Tibial nerve (tissue), 4 donors: ENCODE measurements at places on chromosomes 11 and 22. TPM values are rescaled to one million over a fixed set of nuclear protein-coding genes. Genes with fewer than 3 reads are reported as not detected.
A peak's percentile ranks its signal among the peaks of the same experiment; 100 is the strongest.

The SLC29A2 gene
- 3.1 TPM for total RNA-seq

The GAL3ST3 gene
- not detected for total RNA-seq

The HBD gene
- total RNA-seq = 5.4 TPM

The C1QTNF5 gene
- total RNA-seq = 55.2 TPM

The ABCG4 gene
- total RNA-seq = not detected

The ELFN2 gene
- 3.5 TPM for total RNA-seq

The DENND6B gene
- 12.6 TPM for total RNA-seq

The MTFP1 gene
- 2.5 TPM for total RNA-seq

The UBASH3B gene
- 1.7 TPM for total RNA-seq

The VWCE gene
- total RNA-seq = 4.3 TPM

The OSBP2 gene
- total RNA-seq = 2.4 TPM

GRCh38 chr11:64056213-64056785 lies 20.6 kb downstream of the FLRT1 start:
- DNase-seq = no peak
- peaks cover 24% of the 10 kb centered on the region for H3K4me1 ChIP-seq
- H3K27ac ChIP-seq = peak overlapping the region; percentile 87
- H3K4me3 ChIP-seq = no peak overlapping the region
- H3K27me3 ChIP-seq = no peaks in the 10 kb centered on the region
- no peaks in the 10 kb centered on the region for H3K36me3 ChIP-seq

DNA sequence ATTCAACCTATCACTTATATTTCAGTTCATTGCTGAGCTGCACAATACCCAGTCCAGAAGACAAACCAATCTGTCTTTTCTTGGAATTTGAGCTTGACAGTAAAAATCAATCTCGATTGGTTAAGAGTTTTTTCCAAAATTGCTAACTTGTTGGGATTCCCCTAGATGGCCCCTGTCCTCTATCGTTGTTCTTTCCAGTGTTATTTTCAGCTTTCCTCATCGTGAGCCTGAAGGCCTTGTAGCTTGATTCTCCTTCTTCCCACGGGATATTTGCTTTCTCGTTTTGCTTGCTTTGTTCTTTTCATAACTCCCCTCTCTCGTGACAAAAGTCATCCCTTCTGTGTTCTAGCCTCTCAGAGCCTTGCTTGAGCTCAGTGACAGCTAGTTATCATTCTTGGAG lies 3.1 kb downstream of the OR8B8 start:
- H3K27me3 ChIP-seq = no peaks in the 10 kb centered on the region
- H3K4me3 ChIP-seq = no peak overlapping the region
- H3K27ac ChIP-seq = no peak overlapping the region
- no peak for DNase-seq
- no peaks in the 10 kb centered on the region for H3K36me3 ChIP-seq

- DNase-seq = no peak
- no peaks in the 10 kb centered on the region for H3K36me3 ChIP-seq
- H3K27me3 ChIP-seq = no peaks in the 10 kb centered on the region
- peaks cover 66% of the 10 kb centered on the region for H3K4me1 ChIP-seq
These were observed 13.8 kb downstream of the UQCR10 start for GRCh38 chr22:29780748-29781676.

DNA sequence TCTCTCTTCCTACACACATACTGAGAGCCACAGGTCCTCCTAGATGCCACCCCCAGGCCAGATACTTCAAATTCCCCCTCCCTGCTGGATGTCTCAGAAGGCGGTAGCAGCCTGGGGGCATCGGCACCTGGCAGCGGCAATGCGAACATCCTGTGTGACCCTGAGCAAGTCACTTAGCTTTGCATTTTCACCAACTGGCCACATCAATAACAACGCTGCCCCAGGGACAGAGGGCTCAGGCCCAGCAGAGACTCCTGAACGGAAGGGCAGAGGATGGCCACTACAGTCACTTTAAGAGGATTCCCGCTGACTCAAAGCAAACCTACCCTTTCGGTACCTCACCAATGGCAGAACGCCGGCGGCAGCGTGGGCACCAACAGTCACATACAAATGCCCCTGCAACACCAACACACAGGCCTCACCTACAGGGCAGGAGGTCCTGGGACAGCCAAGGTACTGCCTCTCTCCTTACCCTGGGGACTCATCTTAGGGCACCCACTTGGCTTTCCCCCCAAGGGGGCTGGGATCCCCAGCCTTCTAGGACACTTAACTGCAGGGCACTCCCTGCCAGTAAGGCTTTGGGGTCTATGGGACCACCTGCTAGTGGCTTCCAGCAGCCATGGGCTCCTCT lies 1.6 kb downstream of the LMO1 start:
- no peak overlapping the region for H3K27ac ChIP-seq
- DNase-seq = no peak
- H3K27me3 ChIP-seq = peaks cover 50% of the 10 kb centered on the region
- H3K4me1 ChIP-seq = peaks cover 20% of the 10 kb centered on the region
- peak overlapping the region; percentile 44 for H3K4me3 ChIP-seq

GRCh38 chr11:8105666-8106065 lies 24.7 kb downstream of the TUB start:
- H3K4me3 ChIP-seq = no peak overlapping the region
- H3K27me3 ChIP-seq = no peaks in the 10 kb centered on the region
- no peaks in the 10 kb centered on the region for H3K4me1 ChIP-seq

DNA sequence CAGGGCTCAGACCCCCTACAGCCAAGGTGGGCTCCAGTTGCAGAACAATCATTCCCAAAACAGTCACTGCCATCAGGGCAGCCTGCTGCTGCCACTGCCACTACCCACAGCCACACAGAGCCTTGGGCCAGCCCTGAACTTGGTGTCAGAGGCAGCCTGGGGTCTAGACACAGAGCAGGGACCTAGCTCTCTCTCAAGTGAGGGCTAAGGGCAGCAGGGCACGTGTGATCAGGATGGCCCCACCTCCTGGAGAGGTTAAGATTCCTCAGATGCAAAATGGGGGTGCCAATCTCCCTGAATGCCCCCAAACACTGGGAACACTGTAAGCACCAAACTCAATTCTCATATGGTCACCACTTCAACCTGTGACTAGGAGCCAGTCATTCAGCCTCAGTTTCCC lies 15.6 kb downstream of the CABP7 start:
- no peak overlapping the region for H3K4me3 ChIP-seq
- H3K27ac ChIP-seq = no peak overlapping the region
- no peaks in the 10 kb centered on the region for H3K27me3 ChIP-seq
- no peaks in the 10 kb centered on the region for H3K36me3 ChIP-seq
- H3K4me1 ChIP-seq = no peaks in the 10 kb centered on the region

GRCh38 chr11:33052231-33052630 lies 12.9 kb downstream of the TCP11L1 start:
- no peak for DNase-seq
- H3K4me1 ChIP-seq = peaks cover 15% of the 10 kb centered on the region
- H3K36me3 ChIP-seq = no peaks in the 10 kb centered on the region
- H3K27me3 ChIP-seq = no peaks in the 10 kb centered on the region
- H3K27ac ChIP-seq = no peak overlapping the region

DNA sequence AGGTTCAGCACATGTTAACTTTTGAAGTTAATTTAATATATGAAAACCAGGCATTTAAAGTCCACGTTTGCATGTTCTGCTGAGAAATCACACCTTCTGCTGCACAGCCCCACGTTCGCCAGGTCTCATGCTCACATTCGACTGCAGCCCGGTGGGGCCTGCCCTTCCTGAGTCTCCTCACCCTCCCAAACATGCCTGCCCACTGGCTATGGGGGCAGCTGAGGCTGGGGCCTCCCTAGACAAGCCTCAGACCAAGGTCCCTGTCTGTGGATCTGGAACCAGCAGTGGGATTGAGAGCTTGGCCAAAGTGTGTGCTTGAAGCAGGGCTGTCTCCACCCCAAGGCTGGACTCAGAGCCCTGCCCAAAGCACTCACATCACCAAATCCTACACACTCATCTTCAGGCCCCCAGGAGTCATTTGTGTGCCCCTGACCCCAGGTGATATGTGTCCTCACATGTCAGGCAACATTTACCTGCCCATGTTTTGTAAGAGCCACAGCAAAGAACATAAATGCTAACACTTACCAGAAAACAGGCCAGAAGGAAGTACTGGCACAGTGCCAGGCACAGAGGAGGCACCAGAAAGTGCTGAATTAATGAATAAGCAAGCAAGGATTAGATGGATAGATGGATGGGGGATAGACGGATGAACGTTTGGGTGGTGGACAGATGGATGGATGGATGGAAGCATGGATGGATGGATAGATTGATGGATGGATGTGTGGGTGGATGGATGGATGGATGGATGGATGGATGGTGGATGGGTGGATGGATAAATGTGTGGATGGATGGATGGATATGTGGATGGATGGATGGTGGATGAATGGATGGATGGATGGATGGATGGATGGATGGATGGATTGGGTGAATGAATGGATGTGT lies 9.4 kb upstream of the FADD start:
- no peaks in the 10 kb centered on the region for H3K27me3 ChIP-seq
- no peak overlapping the region for H3K4me3 ChIP-seq
- peaks cover 4% of the 10 kb centered on the region for H3K4me1 ChIP-seq
- H3K36me3 ChIP-seq = no peaks in the 10 kb centered on the region
- no peak for DNase-seq

DNA sequence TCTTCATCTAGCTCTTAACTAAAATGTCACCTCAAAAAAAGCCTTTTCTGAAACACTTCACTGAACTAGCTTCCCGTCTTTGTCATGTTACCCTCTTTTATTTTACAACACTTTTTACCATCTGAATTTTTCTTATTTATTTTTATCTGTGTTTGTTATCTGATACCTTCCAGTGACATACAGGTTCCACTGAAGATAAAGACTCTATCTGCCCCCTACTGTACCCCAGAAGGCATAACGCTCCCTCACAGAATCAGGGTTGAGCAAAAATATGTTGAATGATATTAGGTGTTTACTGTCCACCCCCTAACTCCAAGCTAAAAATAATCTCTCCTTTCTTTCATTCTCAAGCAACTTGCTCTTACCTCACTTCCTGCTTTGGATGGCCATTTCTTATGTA lies 654.2 kb downstream of the NELL1 start:
- no peaks in the 10 kb centered on the region for H3K27me3 ChIP-seq
- H3K27ac ChIP-seq = no peak overlapping the region
- no peaks in the 10 kb centered on the region for H3K36me3 ChIP-seq
- H3K4me1 ChIP-seq = no peaks in the 10 kb centered on the region

DNA sequence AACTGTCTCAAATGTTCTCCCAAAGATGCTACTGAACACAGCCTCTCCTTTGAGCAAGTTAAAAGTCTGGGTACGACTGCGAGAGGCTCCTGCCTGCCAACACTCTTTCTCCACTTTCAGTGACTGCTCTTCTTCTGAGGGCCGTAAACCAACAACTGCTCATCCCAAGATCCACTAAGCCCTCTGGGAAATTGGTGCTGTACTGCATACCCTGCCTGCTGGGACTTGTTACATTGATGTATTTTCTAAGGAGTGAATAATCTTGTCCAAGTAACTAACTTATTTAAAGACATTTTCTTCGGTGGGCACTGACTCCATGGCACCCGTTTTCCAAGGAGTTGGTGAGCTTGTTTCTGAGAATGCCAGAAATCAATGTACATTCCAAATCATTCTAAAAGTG lies 87.2 kb downstream of the ZNF280B start:
- no peak overlapping the region for H3K27ac ChIP-seq
- no peaks in the 10 kb centered on the region for H3K36me3 ChIP-seq
- peaks cover 17% of the 10 kb centered on the region for H3K27me3 ChIP-seq
- no peak for DNase-seq

DNA sequence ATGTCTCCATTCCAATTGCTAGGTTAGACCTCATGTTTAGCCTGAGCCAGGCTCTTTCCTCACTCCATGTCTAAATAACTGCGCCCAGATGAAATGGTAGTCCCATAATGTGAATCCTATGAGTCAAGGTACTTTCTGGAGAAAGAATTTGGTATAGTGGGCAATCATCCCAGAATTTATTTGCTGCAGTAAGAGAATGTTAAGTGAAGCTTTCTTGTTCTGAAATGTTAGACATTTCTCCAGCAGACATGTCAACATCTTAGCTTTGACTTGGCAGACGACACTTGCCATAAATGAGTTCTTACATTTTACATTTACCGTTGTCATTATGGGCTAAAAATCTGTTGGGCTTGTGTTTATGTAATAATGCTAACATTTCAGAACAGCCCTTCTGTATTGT lies 165.2 kb downstream of the PGR start:
- no peak overlapping the region for H3K4me3 ChIP-seq
- H3K27me3 ChIP-seq = no peaks in the 10 kb centered on the region
- no peaks in the 10 kb centered on the region for H3K36me3 ChIP-seq
- no peak for DNase-seq

DNA sequence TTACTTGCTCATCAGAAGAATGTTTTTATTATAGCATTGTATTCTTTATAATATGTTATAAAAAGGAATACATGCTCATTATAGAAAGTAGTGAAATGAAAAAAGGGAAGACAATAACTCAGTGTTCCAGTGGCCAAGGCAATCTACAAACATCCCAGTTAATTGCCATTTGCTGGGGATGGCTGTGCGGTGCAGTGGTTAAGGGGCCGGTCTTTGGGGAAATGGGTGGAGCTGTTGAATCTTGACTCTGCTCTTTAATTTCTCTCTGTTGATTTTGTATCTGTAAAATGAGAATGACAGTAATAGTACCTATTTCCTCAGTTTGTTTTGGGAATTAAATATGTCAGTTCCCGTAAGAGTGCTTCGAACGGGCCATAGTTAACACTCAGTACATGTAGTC lies 212.7 kb upstream of the TBCEL start:
- no peak overlapping the region for H3K27ac ChIP-seq
- H3K4me3 ChIP-seq = no peak overlapping the region
- no peaks in the 10 kb centered on the region for H3K36me3 ChIP-seq
- DNase-seq = no peak
- no peaks in the 10 kb centered on the region for H3K4me1 ChIP-seq

GRCh38 chr11:70159627-70160570 lies 43.2 kb upstream of the FADD start:
- no peaks in the 10 kb centered on the region for H3K36me3 ChIP-seq
- H3K27ac ChIP-seq = no peak overlapping the region
- no peak overlapping the region for H3K4me3 ChIP-seq
- H3K27me3 ChIP-seq = no peaks in the 10 kb centered on the region
- no peak for DNase-seq

GRCh38 chr11:68371171-68372041 lies 59.0 kb downstream of the LRP5 start:
- H3K4me3 ChIP-seq = no peak overlapping the region
- H3K27me3 ChIP-seq = no peaks in the 10 kb centered on the region
- peaks cover 51% of the 10 kb centered on the region for H3K4me1 ChIP-seq
- DNase-seq = no peak
- no peaks in the 10 kb centered on the region for H3K36me3 ChIP-seq
- H3K27ac ChIP-seq = peak overlapping the region; percentile 67

GRCh38 chr22:42185915-42186439 lies 55.4 kb upstream of the CYP2D6 start:
- no peaks in the 10 kb centered on the region for H3K36me3 ChIP-seq
- no peaks in the 10 kb centered on the region for H3K4me1 ChIP-seq
- H3K4me3 ChIP-seq = no peak overlapping the region
- no peaks in the 10 kb centered on the region for H3K27me3 ChIP-seq

- no peak overlapping the region for H3K27ac ChIP-seq
- no peak overlapping the region for H3K4me3 ChIP-seq
- H3K4me1 ChIP-seq = no peaks in the 10 kb centered on the region
- no peaks in the 10 kb centered on the region for H3K36me3 ChIP-seq
- DNase-seq = no peak
These were observed 662.6 kb downstream of the METTL15 start for GRCh38 chr11:28770806-28771205.
